ENCODE measurements at places on chromosomes 4 and X.

DNA sequence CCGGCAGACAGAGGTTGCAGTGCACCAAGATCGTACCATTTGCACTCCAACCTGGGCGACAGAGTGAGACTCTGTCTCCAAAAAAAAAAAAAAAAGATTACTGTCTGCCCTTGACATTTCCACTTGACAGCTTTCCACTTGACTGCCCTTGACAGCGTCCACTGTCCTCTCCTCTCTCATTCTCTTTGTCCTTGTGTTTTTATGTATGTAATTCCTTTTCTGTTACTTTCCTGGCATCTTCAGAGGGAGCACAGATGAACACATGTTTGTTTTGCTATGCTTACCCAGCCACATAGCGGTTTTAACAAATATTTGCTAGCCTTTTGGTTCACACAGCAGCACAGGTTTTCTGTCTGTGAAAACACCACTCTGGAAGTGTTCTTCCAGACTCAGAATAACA is 26.2 kb downstream of the SYAP1 start:
- DNase-seq: no peak

- DNase-seq: no peak
Measured at GRCh38 chr4:158229768-158230167, 19.5 kb downstream of the TMEM144 start.

DNA sequence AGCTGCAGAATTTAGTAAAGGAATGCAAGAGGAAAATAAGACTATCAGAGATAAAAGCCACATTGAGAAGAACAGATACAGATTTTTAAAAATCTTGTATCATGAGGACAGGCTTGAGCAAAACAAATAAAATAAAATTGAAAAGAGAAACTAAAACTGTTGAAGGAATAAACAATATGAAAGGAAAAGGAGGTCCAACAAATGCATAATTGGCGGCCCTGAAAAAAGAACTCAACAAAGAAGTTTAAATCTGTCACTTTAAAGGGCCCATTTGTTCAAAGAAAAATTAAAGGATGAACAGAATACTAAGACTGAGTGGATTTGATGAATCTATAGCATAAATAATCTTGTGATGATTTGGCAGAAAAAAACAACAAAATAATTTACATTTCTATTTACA is 36.5 kb downstream of the TMPRSS11B start:
- DNase-seq: no peak

DNA sequence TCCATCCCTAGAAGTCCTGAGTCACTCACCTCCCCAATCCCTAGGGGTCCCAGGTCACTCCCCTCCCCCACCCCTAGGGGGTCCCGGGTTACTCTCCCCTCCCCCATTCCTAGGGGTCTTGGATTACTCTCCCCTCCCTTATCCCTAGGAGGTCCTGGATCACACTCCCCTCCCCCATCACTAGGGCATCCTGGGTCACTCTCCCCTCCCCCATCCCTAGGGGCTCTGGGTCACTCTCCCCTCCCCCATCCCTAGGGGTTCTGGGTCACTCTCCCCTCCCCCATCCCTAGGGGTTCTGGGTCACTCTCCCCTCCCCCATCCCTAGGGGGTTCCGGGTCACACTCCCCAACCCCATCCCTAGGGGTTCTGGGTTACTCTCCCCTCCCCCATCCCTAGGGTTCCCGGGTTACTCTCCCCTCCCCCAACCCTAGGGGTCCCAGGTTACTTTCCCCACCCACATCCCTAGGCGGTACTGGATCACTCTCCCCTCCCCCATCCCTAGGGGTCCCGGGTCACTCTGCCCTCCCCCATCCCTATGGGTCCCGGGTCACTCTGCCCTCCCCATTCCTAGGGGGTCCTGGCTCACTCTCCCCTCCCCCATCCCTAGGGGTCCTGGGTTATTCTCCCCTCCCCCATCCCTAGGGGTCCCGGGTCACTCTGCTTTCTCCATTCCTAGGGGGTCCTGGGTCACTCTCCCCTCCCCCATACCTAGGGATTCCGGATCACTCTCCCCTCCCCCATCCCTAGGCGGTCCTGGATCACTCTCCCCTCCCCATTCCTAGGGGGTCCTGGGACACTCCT is 2.1 kb downstream of the ASMTL start:
- no peak for DNase-seq

DNA sequence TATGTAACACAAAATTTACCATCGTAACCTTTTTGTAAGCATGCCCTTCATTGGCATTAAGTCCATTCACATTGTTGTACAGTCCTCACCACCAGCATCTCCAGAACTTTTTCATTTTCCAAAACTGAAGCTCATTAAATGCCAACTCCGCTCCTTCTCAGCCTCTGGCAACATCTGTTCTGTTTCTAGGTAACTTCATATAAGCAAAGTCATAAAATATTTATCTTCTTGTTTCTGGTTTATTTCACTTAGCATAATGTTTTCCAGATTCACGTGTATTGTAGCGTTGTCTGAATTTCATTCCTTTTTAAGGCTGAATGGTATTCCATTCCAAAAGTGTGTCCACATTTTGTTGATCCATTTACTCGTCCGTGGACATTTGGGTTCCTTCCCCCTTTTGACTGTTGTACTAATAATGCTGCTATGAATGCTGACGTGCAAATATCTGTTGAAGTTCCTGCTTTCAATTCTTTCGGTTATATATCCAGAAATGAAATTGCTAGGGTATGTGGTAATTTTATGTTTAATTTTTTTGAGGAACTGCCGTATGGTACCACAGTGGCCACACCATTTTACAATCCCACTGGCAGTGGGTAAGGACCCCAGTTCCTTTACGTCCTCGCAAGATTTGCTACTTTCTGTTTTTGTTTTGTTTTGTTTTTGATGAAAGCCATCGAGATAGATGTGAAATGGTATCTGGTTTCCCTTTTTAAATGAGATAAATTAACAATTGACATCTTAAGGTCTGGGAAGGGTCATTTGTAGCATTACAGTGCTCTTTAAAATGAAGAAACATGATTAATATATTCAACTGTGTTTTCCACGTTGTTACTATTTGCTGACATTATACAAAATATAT is 63.4 kb downstream of the PTTG2 start:
- no peak for DNase-seq

DNA sequence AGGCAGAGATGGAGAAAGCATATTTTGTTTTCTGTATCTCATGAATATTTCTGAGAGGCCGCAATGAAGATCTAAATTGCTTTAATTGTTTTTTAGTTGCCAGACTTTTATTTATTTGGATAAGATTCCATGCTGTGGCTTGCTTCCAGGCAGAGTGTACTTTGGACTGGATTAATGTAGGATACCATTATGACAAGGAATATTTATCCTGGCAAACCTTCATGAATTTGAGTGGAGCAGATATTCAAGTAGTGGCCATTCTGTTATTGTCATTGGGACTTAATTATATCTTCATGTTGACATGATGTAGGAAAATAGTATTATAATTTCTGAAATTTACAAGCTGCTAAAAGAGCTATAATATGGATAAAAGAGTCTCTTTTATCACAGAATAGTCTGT is 182.9 kb downstream of the C4orf33 start:
- no peak for DNase-seq

GRCh38 chrX:66914080-66914479 is 275.2 kb upstream of the EDA2R start:
- no peak for DNase-seq

GRCh38 chr4:177376024-177376423 is 66.2 kb downstream of the AGA start:
- DNase-seq: no peak

DNA sequence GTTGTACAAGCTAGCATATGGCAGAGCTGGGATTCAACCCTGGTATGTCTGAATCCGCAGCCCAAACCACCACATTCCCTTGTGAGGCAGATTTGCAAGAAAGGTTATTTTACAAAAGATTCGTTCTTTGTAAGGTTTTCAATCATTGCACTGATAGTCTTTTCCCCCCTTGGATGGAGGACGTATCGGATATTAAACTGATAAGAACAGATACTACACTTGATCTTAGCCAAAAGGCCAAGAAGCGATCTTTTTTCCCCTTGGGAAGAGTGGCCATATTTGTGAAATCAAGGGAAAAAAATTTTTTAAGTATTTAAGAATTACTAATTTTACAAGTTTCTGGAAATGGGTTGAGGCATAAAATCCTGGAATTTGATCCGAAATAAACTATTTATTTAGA is 34.4 kb upstream of the MSMO1 start:
- no peak for DNase-seq

DNA sequence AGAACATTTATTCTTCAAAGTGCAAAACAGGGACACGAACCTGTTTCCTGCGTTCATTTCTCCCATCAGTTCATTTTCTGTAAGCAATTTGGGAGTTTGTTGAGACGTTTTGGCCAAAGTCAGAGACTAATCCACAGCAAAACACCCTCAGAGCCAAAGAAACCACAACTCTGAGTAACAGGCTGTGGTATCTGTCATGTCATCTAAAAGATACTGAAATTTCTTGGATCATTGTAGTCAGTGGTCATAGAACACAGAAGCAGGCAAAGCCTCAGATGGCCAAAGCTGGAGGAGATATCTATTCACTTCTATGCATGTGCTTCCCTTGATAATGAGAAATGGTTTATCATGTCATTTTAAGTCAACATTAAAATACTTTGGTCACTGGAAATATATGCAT is 485.6 kb upstream of the GALNT7 start:
- no peak for DNase-seq

DNA sequence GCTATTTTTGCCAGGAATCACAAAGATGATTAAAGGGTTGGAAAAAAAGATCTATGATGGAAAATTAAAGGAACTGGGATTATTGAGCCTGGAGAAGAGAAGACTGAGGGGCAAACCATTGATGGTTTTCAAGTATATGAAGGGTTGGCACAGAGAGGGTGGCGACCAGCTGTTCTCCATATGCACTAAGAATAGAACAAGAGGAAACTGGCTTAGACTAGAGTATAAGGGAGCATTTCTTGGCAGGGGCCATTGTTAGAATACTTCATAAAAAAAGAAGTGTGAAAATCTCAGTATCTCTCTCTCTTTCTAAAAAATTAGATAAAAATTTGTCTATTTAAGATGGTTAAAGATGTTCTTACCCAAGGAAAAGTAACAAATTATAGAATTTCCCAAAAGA is 75.1 kb downstream of the NPNT start:
- no peak for DNase-seq

DNA sequence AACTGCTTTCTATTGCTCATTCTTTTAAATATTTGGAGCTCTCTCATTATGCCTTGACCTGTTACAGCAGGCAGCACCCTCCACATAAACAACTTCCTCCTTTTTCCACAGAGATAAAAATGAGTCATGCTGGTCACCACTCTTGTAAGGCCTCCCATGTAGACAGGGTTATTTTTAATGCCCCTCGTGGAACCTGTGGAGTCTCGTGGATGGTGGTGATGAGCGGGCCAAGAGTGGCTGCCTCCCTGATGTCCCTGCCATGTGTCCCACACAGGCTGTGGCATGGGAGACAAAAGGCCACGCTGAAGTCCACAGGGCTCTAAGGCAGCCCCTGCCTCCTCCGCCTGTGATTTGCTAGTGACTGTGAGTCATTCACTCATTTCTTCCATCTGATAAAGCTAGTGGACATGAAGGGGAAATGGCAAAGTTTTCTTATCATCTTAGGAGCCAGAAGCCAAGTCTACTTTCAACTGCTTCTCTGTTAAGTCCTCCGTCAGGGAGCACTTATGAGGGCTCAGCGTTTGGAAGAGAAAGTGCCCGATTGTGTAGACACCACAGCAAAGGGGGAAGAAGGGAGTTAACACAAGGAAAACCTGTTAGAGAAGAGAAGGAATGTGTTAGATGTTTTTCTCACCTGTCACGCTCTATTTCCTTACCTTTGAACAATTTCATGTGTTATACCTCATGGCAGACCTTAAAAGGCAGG is 121.6 kb upstream of the FAT1 start:
- no peak for DNase-seq

GRCh38 chr4:178745203-178745602 is 1303.0 kb upstream of the AGA start:
- DNase-seq: no peak

DNA sequence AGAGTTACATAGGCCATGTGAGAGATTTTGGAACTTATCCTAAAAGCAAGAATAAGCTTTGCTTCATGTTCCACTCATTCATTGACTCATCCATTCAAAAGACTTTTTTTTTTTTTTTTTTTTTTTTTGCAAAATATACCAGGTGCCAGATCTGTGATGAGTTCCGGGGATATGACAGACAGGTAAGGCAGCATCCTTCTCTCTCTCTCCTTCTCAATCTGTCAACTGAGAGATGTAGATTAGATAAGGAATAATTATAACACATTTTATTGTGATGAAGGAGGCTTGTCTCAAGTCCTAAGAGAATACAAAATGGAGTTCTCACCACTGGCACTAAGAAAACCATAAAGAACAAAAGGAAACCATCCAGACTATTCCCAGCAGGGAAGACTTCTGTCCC is 190.2 kb upstream of the CPEB2 start:
- no peak for DNase-seq

- DNase-seq: no peak
Measured at GRCh38 chr4:56080384-56080783, 131.6 kb downstream of the CEP135 start.

DNA sequence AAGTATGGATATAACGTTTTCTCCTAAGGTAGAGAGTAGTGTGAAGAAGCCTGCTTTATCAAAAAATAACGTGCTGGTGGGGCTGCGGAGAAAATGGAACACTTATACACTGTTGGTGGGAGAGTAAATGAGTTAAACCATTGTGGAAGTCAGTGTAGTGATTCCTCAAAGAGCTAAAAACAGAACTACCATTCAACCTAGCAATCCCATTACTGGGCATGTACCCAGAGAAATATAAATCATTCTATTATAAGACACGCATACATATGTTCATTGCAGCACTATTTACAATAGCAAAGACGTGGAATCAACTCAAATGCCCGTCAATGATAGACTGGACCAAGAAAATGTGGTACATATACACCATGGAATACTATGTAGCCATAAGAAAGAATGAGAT is 196.4 kb downstream of the DMD start:
- DNase-seq: no peak

- DNase-seq: no peak
Measured at GRCh38 chr4:100509386-100509785, 8.4 kb downstream of the EMCN start.

GRCh38 chrX:39759526-39760224 is 338.1 kb downstream of the BCOR start:
- DNase-seq: no peak

GRCh38 chr4:183853548-183853940 is 51.6 kb upstream of the STOX2 start:
- no peak for DNase-seq

DNA sequence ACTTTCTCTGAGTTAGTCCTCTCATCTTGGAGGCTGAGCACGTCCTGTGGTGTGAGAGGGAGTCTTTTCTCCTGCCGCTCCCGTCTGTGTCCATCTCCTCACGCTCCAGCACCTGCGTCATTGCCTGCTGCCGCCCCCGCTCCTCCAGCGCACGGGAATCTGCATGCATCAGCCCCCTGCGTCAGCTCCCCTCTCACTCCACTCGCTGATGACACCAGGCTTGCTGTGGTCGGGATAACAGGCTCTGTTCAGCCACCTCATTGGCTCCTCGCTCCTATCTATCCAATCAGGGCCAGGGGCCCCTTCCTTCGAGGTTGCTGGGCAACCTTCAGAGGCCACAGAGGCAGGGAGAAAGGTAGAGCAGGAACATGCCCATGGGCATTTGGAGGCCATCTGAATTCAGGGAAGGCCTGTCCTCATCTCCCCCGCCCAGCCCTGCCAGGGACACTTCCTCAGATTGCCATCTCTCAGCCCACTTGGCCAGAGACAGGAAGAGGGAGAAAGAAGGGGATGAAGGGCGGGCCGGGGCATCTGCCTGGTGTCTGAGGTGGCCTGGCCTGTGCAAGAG is 9.3 kb downstream of the ZNF185 start:
- no peak for DNase-seq

- DNase-seq: no peak
Measured at GRCh38 chr4:124946696-124947095, 234.2 kb upstream of the ANKRD50 start.

- DNase-seq: no peak
Measured at GRCh38 chrX:51894697-51895336, 1.4 kb downstream of the MAGED1 start.

Data from stimulated activated CD8-positive, alpha-beta memory T cell treated with anti-CD3 and anti-CD28 coated beads, Interleukin-4, amount 100 ng/mL, for 1 hour (primary cell).